ENCODE measurements at places on chromosomes 11 and 22.

DNA sequence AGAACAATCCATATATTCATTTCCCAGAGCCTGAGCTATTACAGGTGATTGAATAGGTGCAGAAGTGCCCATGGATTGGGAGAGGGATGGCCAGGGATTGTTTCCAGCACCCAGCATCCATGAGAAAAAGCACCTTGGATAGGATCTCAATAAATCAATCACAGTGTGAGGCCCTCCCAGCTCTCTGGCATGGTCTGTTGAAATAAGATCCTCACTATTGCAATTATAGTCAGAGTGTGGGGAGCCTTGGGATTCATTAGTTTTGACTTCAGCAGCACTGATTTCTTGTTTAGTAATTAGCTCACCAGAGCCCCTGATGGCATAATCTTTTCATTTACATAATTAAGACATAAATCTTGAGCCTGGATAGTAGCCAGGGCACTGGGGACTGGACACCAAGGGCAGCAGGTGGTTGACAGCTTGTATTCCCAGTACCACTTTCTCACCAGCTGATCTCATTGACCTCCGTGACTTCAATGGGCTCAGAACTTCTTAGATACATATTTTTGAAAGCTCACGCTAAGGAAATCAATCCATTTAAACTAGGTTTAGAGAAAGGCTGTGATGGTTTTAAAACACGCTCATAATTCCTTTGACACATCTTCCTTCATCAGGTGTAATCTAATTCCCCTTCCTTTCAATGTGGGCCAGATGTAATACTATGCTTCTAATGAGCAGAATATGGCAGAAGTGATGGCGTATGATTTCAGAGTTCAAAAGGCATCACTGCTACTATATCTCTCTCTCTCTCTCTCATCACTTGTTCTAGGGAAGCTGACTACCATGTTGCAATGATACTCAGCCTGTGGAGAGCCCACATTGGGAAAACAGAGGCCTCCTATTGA lies 22.1 kb upstream of the DRD2 start:
- DNase-seq, result no peak

DNA sequence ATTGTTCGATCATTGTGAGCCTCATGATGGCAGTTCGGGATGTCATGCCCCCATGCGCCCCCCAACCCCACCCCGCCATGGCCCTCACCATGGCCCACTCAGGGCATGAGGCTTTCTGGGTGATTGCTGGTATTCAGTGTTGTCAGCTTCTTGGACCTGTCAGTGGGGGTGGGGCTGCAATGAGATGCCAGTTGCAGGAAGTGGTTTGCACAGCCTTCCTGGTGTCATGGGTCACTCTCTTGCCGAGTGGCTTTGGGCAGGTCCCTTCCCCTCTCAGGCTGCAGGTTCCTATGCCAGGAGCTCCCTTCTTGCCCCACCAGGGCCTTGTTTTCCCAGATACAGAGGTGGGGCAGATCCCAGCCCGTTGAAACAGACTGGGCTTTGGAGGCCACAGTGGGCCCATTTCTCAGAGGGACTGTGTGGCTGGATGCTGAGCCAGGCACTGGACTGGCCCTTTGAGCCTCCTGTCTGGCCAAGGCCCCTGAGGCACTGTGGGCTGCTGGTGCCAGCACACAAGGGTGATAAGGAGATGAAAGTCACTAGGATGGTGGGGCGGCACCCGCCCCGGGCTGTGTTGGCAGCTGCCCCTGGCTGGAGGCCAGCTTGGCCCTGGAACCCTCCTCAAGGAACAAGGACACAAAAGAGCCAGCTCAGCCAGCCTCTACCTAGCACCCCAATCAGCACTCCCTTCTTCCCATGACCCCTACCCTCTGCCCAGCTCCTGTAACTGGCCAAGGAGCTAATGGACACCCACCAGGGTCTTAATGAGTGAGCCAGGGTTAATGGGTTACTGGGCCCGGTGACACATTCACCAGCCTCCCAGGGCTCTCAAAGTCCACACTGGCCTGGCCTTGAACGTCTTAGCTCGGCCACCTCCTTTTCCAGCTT lies 1.5 kb upstream of the GGT1 start:
- no peak for DNase-seq

GRCh38 chr11:38491986-38492385 lies 1894.0 kb upstream of the RAG2 start:
- DNase-seq, result no peak

DNA sequence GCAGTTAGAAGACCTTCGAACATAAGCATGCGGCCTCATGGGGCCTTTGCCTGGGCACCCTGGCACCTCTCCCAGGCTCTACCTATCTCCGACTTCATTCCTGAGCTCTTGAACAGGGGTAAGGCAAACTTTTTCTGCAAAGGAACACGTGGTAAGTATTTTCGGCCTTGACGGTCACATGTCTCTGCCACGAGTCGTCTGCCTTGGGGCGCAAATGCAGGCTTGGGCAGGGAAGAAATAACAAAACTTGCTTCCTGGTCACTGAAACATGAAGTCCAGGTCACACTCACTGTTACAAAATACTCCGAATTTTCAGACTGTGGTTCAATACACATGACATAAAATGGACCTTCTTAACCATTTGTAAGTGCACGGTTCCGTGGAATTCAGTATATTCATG lies 3.4 kb upstream of the ASCL2 start:
- DNase-seq, result no peak

DNA sequence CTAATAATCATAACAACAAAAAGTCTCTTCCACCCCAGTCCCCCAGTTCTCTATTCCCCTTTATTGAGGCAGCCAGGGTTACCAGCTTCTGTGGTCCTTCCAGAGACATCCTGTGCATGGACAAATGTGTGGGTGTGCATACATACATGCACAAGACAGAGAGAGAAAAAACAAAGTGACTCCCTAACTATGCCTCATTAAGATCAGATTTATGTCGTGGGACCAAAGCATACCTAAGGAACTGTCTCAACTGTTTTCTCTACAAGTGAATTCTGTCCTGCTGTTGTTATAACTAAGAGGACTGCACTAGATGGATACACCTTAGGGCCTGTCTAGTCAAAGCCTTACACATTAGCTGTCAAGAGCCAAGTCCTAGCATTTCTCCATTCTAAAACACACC lies 106.7 kb downstream of the MRTFA start:
- DNase-seq, result no peak

GRCh38 chr22:25566898-25567235 lies 2.4 kb downstream of the GRK3 start:
- DNase-seq, result peak; percentile 50

GRCh38 chr11:67731583-67731982 lies 57.2 kb upstream of the ALDH3B2 start:
- no peak for DNase-seq

- DNase-seq, result no peak
Measured at GRCh38 chr11:79076526-79077115, 364.2 kb downstream of the TENM4 start.

DNA sequence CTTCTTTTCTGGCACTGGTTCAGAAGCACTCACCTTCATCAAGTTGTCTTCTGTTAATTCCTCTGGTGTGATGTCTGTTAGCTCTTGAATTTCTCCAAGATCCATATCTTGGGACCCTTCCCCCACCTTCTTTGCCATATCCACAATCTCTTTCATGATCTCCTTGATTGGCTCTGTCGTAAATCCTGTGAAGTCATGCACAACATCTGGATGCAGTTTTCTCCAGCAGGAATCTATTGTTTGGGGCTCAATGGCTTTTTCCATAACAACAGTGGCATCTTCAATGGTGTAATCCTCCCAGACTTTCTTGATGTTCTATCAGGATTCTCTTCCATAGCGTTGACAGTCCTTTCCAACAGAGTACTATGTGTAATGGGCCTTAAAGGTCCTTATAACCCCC lies 96.9 kb downstream of the CSTPP1 start:
- DNase-seq, result no peak

DNA sequence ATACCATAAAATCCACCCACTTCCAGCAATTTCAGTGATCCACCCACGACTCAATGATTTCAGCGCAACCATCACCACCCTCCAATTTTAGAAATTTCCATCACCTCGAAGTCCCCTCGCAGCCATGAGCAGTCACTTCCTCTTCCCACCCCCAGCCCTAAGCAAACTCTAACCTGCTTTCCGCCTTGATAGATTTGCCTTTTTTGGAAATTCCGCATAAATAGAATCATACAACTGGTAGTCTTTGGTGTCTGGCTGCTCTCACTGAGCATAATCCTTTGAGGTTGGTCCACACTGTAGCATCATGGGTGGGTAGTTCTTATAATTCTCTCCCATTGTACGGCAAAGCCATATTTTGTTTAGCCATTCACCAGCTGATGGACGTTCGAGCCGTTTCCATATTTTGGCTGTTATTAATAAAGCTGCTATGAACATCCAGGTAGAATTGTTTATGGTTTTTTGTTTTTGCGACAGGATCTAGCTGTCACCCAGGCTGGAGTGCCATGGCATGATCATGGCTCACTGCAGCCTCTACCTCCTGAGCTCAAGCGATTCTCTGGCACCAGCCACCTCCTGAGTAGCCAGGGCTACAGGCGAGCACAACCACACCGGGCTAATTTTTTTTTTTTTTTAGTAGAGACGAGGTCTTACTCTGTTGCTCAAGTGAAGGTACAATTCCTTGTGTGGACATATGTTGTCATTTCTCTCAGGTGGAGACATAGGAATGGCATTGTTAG lies 16.0 kb downstream of the PIM3 start:
- DNase-seq, result no peak

DNA sequence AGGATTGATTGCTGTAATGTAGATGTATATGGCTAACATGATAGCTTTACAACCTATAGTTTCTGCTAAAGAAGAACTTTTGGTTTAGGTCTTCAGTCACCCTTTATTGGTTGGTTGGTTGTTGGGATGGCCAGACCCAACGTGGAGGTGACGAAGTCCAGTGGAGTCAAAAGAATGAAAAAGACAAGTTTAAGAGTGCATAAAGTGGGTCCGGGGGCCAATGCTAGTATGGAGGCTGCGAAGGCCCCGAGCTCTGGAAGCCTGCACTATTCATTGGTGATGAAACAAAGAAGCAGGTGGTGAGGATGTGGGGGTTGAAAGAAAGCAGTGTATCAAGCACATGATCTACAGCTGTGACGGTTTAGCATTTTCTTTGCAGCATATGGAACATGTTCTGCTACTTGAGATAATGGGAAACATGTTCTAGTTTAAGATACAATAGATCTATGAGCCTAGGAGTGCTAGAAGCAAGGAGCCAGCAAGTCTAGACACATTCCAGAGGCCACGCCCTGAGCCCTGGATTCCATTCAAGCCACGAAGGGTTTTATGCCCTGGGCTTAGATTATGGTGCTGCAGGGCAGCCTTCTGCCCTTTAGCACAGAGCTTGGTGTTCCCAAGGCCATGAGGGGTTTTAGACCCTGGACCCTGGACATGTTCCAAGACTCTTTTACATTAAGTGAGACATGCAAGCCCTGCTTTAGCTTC lies 6.3 kb downstream of the TCP11L1 start:
- DNase-seq, result no peak

DNA sequence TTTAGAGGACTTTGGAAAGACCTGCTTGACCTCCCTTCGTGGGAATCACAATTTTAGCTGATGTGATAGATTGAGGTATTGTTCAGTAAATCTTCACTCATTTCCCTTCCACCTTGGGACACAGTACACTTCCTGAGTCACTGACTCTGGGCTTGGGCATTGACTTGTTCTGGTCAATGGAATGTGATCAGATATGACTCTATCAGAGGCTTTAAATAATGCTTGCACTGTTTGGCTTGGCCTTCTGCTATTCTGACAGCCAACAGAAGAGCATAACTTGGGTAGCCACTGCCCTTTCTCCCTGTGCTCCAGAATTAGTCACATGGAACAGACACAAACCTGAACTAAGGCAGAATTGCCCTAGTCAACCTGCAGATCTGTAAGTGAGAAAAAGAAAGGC lies 12.5 kb downstream of the PRR5L start:
- no peak for DNase-seq

GRCh38 chr11:128678024-128678423 lies 15.8 kb upstream of the FLI1 start:
- peak; percentile 53 for DNase-seq
